ENCODE measurements at places on chromosomes 3 and 15. TPM values are rescaled to one million over a fixed set of nuclear protein-coding genes. Genes with fewer than 3 reads are reported as not detected.

Gene C2CD4A
- polyA plus RNA-seq = 2.3 TPM

Gene SAMD7
- not detected for polyA plus RNA-seq

Gene PRICKLE2
- polyA plus RNA-seq = 2.5 TPM

Gene RBPMS2
- polyA plus RNA-seq = not detected

Gene DAG1
- polyA plus RNA-seq = 5.7 TPM

Gene GNAI2
- 115 TPM for polyA plus RNA-seq

Gene SYNPR
- polyA plus RNA-seq = 0.87 TPM

Gene CX3CR1
- polyA plus RNA-seq = not detected

Gene WDR53
- 8.9 TPM for polyA plus RNA-seq

Gene ASB14
- polyA plus RNA-seq = 0.74 TPM

Gene XCR1
- polyA plus RNA-seq = not detected
